ENCODE measurements at places on chromosomes 16 and 17.

GRCh38 chr17:78805301-78805700 lies 23.2 kb upstream of the CYTH1 start:
- DNase-seq, result no peak

- no peak for DNase-seq
These were observed 831.4 kb downstream of the CDH11 start for GRCh38 chr16:64290461-64290860.

- no peak for DNase-seq
These were observed 482 bp upstream of the SSH2 start for GRCh38 chr17:29930409-29931010.

DNA sequence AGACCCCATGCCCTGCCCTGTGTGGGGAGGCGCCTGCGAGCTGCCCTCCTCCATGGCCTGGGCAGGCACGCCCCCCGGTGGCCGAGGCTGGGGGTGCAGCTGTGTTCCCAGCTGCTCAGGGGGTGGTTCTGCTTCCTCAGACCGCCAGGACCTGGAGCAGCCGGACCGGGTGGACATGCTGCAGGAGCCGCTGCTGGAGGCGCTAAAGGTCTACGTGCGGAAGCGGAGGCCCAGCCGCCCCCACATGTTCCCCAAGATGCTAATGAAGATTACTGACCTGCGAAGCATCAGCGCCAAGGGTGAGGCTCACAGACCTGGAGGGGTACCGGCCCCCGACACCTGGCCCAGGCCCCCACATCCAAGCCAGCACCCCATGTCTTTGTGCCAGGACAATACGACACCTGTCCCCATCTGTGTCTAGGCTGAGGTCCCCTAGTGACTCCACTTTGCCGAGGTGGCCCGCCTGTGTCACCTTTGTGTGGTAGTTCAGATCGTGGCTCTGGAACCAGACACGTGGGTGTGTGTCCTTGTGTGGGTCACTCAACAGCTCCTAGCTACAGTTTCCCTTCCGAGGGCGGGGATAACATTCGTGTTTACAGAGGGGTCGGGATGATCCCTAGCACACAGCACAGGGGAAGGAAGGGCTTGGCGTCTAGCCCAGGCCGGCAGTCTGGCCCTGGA lies 9.3 kb downstream of the GJD3 start:
- DNase-seq, result no peak

DNA sequence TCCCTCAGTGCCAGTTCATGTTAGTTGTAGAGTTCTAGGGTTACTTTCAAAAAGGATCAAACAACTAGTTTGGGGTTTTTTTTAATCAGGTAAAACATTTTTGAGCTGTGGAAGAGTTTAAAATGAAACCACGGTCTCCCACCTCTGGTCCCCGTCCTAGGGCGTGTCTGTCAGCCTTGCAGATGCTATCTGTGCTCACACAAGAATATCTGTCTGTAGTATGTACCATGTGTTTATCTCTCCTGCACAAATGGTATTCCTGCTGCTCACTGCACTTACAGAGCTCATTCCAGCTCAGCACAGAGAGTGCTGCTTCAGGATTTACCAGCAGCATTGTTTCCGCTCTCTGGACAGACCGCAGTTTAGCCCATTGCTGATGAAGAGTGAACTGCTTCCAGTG lies 38.9 kb downstream of the UBN1 start:
- no peak for DNase-seq

DNA sequence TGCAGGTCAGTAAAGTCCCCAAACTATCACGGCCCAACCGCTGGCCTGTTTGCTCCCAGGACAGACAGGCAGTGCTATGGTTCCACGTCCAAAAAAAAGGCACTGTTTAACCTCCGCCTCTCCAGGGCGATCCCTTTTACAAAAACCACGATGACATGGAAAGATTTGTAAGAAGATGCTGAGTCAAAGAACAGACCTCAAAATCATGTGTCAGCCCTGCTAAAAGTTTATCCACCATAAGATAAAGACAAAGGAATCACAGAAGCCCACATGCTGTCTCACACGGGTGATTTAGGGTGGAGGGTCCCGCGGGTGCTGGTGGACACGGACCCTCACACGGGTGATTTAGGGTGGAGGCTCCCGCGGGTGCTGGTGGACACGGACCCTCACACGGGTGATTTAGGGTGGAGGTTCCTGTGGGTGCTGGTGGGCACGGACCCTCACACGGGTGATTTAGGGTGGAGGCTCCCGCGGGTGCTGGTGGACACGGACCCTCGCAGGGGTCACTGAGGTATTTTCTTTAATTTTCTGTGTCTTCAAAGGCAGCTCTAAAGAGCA lies 117.2 kb upstream of the METRNL start:
- DNase-seq, result no peak

DNA sequence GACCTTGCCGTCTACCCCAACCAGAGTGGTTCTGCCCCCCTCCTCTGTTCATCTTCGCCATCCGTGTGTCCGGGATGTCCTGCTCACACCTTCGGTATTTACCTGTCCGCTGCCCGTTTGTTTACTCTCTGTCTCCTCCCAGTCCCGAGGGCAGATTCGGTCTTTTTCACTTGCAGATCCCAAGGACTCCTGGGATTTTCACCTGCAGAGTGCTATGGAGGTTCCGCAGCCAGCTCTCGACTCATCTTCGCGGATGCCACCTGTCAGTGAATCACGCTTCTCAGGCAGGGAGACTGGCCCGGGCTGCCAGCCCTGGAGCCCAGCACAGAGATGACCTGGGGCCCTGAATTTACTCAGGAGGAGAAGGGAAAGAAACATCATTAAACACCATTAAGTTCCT lies 8.1 kb downstream of the CRISPLD2 start:
- no peak for DNase-seq

DNA sequence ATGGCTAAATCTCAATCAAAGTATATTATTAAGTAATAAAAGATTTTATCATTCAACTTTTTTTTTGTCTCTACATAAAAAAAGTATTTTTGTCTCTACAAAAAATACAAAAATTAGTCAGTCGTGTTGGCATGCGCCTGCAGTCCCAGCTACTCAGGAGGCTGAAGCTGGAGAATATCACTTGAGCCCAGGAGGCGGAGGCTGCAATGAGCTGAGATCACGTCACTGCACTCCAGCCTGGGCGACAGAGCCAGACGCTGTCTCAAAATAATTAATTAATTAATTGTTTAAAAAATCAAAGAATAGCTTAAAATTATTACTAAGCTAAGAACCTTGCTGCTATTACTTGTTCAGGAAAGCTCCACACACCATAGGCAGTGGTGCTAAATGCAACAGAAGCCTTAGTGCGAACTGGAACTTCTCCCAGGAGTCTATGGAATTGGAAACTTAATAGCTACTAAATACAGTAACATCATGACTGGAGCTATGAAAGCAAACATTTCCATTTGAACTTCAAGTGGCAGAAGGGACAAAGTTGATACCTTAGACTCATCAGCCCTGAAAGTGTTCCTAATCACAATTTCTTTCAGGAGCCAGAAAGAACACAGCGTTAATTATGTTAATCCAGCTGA lies 22.6 kb downstream of the ADCY9 start:
- DNase-seq, result no peak

DNA sequence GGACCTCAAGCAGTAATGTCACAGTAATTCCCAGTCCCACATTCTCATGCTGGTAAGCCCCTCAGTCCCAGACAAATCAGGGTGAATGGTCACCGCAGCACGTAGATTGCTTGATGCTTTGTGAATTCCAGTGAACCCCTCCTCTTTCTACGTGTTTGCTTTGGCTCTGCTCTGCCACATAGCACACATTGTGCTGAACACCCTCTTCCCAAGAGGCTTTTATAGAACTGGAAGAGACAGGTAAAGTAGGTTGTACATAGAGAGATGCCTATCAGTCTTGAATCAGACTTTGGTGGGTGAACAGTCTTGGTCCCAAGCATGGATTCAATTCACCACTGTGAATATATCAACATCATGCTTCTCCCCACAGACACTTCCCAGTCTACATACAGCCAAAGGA lies 579 bp upstream of the KRTAP9-6 start:
- no peak for DNase-seq

GRCh38 chr16:66256919-66257318 lies 109.6 kb upstream of the CDH5 start:
- DNase-seq, result no peak

DNA sequence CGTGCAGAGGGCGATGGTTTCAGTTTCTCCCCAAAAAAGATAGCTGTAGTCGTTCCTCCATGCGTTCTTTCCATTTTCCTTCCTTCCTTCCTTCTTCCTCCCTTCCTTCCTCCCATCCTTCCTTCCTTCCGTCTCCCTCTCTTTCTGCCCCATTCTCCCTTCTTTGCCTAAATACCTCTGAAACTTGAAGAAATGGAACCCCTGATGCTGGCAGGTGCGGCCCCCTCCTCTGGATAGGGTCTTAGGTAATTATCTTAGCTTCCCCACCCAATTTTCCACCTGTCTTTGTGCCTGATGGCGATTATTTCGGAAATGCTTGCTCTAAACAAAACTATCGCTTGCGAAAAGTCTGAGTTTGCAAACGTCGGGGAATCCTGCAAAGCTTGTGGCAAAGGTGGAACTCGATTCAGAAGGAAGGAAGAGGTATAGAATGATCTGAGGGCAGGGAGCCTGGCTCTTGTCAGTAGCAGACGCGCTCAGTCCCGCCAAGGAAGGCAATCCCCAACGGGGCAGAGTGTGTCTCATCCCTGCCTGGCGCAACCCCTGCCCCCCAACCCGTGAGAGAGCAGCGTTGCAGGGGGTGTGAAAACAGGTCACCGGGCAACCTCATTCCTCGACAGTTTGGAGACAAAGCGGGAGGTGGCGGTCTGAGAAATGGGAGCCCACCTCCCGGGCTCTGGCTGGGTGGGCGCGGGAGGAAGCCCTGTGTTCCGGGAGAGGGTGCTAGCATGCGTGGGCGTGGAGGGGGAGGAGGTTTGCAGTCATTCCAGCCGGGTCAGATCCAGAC lies 2.9 kb upstream of the CBX8 start:
- DNase-seq, result peak; percentile 31

GRCh38 chr17:15910791-15911190 lies 34.1 kb upstream of the ADORA2B start:
- DNase-seq, result no peak

DNA sequence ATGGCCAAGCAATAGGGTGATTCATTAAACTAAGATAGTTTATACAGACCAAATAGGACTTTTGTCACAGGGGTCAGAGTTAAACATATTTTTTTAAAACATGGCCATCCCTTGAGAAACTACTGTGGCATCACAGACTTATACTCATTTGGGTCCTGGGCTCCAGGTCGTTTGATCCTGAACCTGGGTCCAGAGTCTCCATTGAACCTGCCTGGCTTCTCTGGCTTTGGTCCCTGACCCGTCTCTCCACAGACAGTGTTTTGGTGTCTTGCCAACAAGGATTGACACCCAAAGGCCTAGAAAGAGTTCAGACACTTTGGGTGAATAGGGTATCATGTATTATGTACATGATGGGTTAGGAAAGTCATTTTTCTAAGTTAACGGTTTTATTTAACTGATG lies 236.7 kb downstream of the PHKB start:
- DNase-seq, result no peak

DNA sequence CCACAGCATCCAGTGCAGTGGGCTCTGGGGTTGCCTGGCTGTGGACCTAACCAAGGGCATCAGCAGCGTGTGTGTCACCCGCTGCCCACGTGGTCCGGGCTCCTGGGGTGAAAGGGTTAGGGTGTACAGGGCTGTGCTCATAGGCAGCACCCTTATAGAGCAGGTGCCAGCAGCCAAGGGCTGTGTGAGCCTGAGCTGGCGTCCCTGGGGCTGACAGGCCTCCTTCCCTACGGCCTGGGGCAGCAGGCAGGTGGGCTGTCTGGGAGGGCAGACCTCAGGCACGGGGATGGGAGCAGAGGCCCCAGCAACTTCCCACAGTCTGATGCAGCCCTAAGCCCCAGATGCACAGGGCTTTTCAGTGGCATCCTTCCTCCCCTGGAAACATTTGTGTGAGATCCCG lies 13.9 kb downstream of the CD300A start:
- DNase-seq, result no peak

GRCh38 chr16:56734429-56734828 lies 4.5 kb downstream of the NUP93 start:
- DNase-seq, result no peak

- DNase-seq, result no peak
These were observed 78.9 kb downstream of the ABCC6 start for GRCh38 chr16:16144416-16144815.

DNA sequence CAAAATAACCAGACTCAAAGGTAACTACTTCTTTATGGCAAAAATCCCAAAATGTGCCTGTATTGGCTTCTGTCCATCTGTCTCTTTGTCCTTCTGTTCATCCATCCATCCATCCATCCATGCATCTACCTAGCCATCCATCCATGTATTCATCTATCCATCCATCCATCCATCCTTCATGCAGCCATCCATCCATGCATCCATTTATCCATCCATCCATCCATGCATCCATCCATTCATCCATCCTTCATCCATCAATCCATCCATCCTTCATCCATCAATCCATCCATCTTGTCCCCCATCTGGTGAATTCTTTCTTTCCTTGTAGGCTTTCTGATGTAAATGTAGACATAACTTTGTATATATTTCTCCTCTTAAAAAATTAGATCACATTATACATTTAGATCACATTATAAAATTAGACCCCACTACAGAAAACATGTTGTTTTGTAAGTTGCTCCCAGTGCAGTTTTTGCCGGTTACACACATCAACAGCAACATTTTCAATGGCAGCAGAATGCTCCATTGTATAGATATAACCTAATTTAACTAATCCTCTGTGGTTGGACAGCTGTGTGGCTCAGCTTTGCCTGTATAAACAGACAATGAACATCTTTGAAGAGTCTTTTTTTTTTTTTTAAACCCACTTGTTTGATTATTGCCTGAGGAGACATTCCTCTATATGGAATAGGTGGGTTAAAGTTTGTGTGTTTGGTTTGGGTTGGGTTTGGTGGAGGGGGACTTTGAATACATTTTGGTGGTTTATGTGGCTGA lies 72.0 kb downstream of the MSI2 start:
- peak; percentile 63 for DNase-seq

DNA sequence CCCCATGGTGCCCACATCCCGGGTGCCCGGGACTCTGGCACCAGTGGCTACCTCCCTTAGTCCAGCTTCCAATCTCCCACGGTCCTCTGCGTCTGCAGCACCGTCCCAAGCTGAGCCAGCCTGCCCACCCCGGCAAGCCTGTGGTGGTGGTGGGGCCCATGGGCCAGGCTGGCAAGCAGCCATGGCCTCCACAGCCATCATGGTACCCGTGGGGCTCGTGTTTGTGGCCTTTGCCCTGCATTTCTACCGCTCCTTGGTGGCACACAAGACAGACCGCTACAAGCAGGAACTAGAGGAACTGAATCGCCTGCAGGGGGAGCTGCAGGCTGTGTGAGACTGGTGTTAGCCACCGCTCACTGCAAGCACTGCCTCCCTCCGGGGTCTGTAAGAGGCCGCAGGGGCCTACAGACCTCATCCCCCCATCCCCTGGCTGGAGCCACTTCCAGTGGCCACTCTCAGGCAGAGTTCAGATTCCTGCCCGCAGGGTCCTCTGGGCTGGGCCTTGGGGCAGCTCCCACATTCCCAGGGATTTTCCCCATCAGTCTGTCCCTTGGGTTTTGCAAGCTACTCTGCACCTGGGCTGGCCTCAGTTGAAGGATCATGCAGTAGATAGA lies 3.9 kb upstream of the SETD1A start:
- peak; percentile 91 for DNase-seq

DNA sequence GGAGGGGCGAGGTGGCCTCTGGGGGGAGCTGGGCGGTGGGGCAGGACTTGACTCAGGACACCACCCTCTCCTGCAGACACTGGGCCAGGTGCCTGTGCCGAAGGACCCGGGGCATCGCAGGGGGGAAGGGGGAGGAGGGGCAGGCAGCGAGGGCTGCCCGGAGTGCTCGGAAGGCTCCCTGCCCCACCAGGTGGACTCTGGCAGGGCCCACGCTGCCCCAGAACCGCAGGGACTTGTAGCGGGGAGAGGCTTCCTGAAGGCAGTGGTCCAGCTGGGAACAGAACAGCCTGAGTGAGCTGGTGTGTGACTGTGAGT lies 4.4 kb upstream of the HCRT start:
- DNase-seq, result no peak

GRCh38 chr16:72029567-72030271 lies 21.2 kb downstream of the DHODH start:
- no peak for DNase-seq
